Left lobe of liver (tissue), 2 donors: ENCODE measurements at places on chromosomes 5 and 9. TPM values are rescaled to one million over a fixed set of nuclear protein-coding genes. Genes with fewer than 3 reads are reported as not detected.

GRCh38 chr5:79750611-79751510 lies 61.2 kb downstream of the CMYA5 start:
- peak; percentile 82 for DNase-seq

RAI14 gene
- total RNA-seq: 24.9 TPM

DNA sequence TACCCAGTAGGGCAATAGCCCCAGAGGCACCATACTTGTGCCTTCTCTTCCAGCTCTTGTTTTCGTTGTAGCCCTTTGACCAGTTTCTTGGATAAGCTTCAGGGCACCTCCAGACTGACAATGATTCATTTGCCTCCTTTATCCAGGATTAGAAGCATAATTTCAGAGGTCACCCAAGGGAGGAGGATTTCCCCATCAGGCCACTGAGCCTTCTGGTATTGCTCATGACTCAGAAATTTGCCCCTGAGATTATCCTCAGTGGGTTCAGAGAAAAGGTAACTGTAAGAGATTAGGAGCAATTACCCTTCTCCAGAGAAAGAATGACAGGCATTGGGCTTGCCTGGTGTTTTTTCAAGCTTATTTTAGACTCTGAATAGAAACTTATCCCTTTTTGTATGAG lies 147.9 kb downstream of the MSX2 start:
- no peak for DNase-seq

BTNL3 gene
- not detected for total RNA-seq

DNA sequence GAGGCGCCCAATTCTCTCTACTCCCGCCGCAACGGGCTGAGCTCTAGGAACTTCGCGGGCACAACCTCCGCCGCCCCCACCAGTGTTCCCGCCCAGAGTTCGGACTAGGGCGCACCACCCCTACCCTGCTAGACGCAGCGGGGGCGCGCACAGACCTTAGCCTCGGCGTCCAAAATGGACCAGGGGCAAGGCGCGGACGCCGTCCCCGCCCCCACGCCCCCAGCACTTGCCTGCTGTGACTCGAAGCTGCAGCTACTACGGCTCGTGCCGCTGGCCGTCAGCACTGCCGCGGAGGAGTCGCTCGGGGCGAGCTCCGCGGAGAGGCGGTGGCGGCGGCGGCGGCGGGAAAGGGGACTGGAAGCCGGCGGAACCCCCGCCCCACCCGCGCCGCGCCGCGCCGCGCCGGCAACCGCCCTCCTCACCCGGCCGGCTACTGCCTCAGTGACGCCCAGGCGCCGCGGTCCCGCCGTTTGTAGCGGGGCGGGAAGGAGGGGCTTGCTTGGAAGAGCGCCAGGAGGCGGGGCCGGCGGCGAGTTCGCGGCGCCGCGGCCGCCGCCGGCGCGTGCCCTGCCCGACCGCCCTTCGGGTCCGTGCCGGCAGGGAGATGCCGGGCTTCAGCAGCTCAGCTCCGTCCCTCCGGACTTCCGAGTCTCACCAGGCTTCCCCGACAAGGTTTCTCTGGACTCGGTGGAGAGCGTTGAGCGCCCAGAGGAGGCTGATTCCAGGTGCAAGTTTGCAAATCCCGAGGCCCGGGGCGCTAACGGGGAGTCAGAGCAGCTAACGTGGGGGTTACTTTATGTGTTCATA lies 4.5 kb downstream of the ELAVL2 start:
- DNase-seq: no peak

DNA sequence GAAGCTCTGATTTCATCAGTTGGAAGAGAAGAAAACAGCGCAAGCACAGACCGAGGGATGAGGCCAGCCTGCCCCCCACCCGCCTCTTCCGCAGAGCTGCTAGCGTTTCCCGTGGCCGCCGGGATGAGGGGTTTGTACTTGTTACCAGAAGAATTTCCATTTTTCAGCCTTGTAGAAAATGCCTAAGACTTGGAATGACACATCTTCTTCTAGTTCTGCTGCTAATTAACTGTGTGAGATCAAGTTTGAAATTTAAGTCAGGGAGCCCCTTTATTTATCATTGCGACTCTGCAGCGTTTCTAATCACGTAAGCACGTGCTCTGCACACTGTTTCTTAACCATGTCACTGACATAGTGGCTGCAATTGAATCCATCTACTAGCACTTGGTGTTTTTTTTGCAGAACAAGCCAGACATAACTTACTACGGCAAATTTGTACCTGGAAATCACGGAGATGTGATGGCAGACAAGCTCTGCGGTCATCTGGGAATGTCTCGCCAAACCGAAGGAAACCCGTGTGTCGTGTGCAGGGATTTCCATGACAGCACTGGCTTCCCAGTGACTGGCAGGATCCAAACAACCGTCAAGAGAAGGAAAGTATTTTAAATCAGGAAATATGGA lies 41.8 kb upstream of the ROR2 start:
- DNase-seq: no peak

GRCh38 chr5:32092938-32093812 lies 80.9 kb downstream of the GOLPH3 start:
- DNase-seq: no peak

DNA sequence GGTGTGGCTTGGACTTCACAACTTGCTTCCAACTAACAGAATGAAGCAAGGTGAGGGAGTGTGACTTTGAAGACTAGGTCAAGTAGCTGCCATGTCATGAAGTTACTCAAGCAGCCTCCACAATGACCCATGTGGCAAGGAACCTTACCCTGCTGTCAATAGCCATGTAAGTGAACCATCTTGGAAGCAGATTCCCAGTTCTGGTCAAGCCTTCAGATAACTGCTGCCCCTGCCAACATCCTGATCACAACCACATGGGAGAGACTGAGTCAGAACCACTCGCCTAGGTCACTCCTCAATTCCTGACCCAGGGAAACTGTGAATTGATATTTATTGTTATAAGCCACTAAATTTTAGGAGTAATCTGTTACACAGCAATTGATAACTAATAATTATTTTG lies 10.9 kb downstream of the ZCCHC10 start:
- no peak for DNase-seq

ANKRD34B gene
- total RNA-seq: not detected

GRCh38 chr5:33848554-33848953 lies 43.2 kb downstream of the ADAMTS12 start:
- DNase-seq: no peak

ORM2 gene
- 4,103 TPM for total RNA-seq

- no peak for DNase-seq
Measured at GRCh38 chr5:72308853-72309191, 11.2 kb downstream of the MRPS27 start.

DNA sequence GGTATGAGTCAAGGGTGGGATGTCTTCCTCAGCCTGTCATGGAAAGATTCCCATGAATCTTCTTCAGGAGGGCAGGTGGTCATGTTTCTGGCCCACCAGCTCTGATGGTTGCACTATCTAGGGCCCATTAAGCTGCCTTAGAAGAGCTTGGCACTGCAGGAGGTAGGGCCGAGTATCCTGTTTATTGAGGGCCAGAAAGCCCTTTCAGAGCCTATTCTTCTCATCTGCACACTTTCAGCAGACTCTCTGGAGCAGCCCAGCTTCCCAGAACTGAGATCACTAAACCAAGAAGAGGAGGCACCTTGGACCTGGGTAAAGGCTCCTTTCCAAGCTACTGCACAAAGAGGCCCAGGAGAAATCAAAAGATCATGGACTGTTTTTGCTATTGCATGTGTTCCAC lies 146.5 kb downstream of the MTX3 start:
- DNase-seq: no peak

DNA sequence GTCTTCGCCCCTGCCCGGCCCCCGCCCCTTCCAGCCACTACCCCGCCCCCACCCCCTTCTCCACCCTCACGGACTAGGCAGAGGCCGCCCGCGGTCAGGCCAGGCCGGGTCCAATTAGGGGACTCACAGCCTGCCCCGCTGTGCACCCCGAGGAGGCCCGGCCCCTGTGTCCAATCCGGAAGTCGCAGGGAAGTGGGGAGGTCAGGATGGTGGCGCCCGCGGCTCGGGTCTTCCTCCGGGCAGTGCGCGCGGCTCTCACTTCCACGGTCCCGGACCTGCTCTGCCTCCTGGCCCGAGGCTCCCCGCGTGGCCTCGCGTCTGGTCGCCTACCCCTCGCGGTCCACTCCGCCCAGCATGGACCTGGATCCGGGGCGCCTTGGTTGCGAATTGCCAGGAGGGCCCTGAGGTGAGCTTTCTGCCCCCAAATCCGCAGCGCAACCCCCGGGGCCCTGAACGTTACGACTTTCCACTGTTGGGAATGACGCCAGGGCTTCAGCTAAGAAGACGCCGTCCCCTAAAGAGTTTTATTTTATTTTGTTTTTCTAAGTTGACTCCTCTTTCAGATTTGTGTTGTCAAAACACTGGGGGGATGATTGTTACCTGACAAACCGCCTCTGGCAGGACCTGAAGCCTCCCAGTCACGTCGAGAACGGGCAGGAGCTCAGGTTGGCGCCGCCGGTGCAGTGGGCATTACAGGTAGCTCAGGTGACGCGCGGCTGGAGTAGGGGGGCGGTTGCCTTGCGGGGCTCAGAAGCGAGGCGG lies 763 bp upstream of the IRX2 start:
- no peak for DNase-seq

- no peak for DNase-seq
Measured at GRCh38 chr5:56323505-56323904, 90.4 kb upstream of the ANKRD55 start.

- DNase-seq: no peak
Measured at GRCh38 chr9:136056546-136057235, 38.4 kb downstream of the NACC2 start.

GRCh38 chr5:174523311-174524071 lies 200.9 kb upstream of the MSX2 start:
- no peak for DNase-seq

GRCh38 chr5:160348080-160348479 lies 22.3 kb downstream of the C1QTNF2 start:
- DNase-seq: no peak

HACD4 gene
- 0.13 TPM for total RNA-seq

GBA2 gene
- total RNA-seq: 44.0 TPM

- DNase-seq: no peak
Measured at GRCh38 chr5:149288436-149288835, 16.8 kb downstream of the AFAP1L1 start.

- DNase-seq: no peak
Measured at GRCh38 chr5:149423794-149424268, 44.7 kb upstream of the IL17B start.

DNA sequence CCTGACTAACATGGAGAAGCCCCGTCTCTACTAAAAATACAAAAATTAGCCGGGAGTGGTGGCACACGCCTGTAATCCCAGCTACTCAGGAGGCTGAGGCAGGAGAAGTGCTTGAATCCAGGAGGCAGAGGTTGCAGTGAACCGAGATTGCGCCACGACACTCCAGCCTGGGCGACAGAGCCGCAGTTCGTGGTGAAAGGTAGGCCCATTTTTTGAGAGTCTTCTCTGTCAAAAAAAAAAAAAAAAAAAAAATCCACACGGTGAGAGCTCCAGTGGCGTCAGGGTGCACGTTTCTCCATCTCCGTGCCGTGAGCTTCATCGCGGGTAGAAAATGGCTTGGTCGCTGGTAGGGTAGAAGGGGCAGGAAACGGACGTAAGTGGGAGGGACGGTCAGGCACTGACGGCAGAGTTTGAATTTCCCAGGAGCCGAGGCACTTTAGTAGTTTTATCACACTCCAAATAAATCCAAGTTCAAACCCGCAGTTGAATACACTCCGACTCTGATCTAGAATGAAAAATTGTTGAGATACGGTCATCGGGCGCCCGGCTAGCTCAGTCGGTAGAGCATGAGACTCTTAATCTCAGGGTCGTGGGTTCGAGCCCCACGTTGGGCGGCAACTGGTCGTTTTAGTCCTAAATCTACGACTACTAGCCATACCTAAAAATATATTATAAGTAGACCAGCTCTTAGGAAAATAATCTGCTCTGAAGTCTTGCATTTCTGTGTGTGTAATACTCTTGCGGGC lies 2.4 kb upstream of the TRIM7 start:
- peak; percentile 82 for DNase-seq

TSSK1B gene
- not detected for total RNA-seq

DNA sequence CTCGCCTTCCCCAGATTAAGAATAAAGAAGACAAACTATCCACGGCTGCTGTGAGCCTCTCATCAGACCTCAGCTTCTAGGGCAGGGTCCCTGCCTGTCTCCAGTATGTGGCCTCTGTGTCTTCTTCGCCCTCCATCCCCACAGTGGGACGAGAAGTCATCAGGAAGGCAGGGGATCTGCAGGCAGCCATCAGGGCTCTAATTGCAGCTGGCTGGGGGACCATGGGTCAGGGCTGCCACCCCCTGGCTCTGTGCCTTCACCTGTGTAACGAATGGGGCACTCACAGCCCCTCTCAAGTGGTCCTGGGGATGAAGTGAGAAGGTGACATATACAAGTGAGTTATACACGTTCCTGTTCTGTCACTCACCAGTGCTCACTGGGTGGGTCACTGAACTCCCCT lies 139.8 kb downstream of the KCNIP1 start:
- no peak for DNase-seq

GRCh38 chr5:158911693-158912363 lies 187.9 kb downstream of the EBF1 start:
- DNase-seq: no peak

DNA sequence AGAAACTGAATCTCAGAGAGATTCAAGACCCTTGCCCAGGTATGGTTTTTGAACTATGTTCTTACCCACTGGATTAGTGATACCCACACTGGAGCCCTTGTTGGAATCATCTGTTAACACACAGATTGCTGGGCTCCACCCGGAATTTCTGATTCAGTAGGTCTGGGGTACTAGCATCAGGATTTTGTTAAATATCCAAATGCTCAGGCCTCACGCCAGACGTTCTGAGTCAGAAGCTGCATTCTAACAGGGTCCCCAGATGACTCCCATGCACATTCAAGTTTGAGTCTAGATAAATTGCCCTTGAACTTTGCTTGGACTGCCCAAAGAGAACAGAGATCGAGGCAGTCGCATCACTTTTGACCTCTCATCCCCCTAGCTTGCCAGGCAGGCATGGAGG lies 182.0 kb upstream of the WWC1 start:
- no peak for DNase-seq

SLC9A3 gene
- total RNA-seq: 0.81 TPM

ZBTB34 gene
- 2.7 TPM for total RNA-seq

EGFLAM gene
- 2.0 TPM for total RNA-seq

SHOC1 gene
- not detected for total RNA-seq

WNK2 gene
- 3.7 TPM for total RNA-seq

- no peak for DNase-seq
Measured at GRCh38 chr5:122195802-122196394, 66.6 kb downstream of the ZNF474 start.

- DNase-seq: no peak
Measured at GRCh38 chr9:79053598-79053997, 518.2 kb upstream of the TLE4 start.
